ENCODE measurements at places on chromosomes 11 and 22.

DNA sequence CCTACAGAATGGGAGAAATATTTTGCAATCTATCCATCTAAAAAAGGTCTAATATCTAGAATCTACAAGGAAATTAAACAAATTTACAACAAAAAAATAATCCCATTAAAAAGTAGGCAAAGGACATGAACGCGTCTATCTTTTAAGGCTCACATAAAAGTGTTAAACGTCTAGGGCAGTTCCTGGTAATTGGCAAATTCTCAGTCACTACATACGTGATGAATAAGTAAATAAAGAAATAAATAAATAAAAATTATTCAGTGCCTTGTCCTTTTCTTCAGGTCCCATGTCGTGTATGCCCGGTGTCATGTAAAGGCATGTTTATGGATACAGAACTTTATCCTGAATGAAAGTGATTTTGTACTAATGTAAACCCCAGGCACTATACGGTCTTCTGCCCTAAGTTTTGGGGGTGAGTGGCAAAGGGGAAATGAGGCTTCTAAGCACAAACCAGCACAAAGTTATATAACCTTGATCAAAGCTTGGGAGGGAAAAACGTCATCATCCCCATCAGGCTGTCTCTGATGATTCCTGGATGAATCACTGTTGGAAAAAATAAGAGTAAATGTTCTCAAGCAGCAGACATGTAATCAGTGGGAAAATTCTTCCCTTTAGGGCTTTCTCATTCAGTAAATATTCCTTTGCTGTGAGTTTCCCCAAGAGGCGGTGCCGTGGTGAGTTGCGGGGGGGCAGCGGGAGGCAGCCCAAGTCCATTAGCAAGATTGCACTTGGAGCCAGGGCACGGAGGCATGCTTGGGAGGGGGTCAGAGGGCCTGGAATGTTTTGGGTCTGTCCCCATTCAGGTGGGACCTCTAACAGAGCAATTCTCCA lies 30.4 kb upstream of the MICAL2 start:
- DNase-seq: no peak

DNA sequence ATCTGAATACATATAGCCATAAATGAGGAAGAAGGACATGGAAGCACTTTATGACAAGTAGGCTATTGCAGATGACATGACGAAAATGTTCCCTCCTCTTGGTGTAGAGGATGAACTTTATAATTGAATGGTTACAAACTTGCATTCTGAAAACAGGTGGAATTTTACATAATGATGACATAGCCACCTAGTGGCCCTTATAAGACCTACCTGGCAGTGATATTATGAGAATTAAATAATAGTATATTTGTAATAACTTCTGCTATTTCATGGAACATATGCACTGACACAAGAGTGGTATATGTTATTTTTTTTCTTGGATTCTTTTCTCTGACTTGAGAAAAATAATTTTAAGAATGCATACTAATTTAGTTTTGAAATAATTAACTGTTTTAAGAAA lies 22.9 kb downstream of the TRIM22 start:
- DNase-seq: no peak

DNA sequence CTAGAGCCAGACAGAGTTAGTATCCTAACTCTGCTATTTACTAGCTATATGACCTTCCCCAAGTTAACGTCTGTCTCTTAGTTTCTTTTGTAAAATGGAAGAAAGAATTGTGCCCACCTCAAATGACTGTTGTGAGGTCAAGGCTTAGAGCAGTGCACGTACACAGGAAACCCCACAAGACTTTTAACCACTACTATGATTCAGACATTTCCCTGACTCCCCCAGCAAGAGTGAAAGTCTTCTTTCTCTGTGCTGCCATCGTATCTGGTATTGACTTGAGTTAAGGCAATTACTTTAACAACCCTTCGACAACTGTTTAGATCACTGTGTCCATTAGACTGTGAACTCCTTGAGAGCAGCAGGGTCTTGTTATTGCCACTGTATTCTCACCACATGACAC lies 2.6 kb upstream of the OR52W1 start:
- no peak for DNase-seq

DNA sequence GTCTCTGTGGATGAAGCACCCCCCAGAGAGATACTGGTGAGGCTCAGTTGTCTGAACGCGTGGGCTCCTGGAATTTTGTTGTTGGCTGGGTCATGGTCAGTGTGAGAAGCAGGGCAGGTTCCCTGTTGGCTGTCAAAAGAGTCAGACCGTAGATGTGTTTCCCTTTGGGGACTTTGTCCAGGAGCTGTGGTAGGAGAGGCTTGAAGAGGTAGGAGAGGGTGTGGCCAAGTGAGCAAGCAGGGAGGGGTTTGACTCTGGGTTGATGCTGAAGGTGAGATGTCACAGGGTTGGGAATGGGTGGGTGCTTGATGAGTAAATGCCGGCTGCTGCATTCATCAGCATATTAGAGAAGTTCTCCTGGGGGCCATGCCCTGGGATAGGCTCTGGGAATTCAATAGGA lies 803.2 kb downstream of the TBC1D22A start:
- no peak for DNase-seq

GRCh38 chr11:124202951-124203350 lies 19.8 kb downstream of the OR10D3 start:
- no peak for DNase-seq
